H1 (cell line): ENCODE measurements at places on chromosomes 7 and 10. TPM values are rescaled to one million over a fixed set of nuclear protein-coding genes. Genes with fewer than 3 reads are reported as not detected.

ELMO1 gene
- 18.4 and 20.6 TPM in 2 replicates for total RNA-seq

WEE2 gene
- not detected in 2 replicates for total RNA-seq

GRCh38 chr10:17381502-17382142 is 72.8 kb downstream of the ST8SIA6 start:
- no peaks in the 10 kb centered on the region for H3K36me3 ChIP-seq
- H3K27me3 ChIP-seq, result no peaks in the 10 kb centered on the region
- no peak overlapping the region for H3K4me3 ChIP-seq
- H3K4me1 ChIP-seq, result peaks cover 3% of the 10 kb centered on the region
- DNase-seq, result no peak
- no peak overlapping the region for H3K27ac ChIP-seq

DNA sequence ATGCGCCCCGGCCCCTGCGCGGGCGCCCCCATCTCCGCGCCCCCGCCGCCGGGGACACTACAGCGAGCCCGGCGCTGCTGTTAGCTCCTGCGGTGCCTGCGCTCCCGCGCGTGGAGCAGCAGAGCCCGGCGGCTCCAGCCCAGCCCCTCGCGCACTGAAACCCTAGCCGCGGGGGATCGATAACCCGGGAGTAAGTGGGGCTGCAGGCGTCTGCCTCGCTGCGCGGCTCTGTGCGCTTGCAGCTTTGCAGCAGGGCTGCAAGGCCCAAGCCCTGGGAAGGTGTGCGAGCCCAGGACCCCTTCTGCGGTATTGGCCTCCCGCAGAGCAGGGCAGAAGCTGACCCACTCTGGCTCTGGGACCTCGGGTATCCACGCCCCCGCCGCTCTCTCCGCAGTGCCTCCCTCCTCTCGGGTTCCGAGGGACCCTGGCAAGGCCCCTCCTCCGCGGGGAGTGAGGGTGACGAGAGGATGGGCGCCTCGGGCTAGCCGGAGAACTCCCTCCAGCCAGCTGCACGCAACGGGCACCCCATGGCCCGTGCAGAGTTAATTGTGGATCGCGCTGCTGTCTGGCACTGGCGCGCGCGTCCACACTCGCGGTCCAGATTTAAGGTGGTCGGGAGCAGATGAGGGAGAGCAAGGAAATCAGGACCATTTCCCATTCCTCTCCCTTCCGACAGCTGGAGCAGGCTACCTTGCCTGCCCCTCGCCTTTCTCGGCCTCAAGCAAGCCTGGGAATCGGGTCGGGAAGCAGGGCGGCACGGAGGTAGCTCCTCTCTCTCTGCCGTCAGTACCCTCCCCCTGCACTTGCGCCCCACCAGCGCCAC is 2.1 kb downstream of the SHH start:
- no peaks in the 10 kb centered on the region for H3K36me3 ChIP-seq
- peaks cover 93% of the 10 kb centered on the region for H3K27me3 ChIP-seq
- no peak overlapping the region for H3K27ac ChIP-seq
- peak overlapping the region; percentile 56 for H3K4me3 ChIP-seq

DNA sequence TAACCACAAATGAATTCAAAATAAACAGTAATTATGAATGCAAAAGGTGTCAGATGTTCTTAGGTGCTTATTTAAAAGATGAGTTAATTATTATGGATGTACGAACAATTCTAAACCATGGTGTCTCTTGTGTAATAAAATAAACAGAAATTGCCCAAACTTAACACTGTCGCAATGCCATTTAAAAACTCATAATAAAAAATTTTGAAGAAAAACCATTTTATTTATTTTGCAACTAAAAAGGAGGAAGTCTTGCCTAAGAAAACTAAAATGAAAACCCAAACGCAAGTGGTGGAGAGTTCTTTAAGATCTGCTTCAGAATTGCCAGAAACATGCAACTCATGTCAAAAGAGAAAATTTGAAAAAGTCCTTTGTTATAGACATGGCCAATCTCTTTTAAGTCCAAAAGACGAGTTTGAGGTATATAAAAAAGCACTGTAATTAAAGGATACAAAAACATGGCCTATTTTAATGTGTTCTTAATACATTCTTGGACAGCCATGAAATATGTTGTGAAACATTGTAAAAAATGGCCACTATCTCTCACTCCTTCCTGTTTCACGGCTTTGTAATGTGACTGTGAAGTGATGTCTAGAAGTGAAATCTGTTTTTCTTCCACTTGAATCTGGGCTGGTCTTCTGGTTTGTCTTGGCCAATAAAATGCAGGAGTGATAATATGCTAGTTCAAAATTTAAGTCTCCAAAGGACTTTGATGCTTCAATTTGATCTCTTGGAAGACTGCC is 322.9 kb downstream of the PRPF18 start:
- H3K27ac ChIP-seq, result no peak overlapping the region
- no peaks in the 10 kb centered on the region for H3K36me3 ChIP-seq
- no peak overlapping the region for H3K4me3 ChIP-seq
- H3K4me1 ChIP-seq, result no peaks in the 10 kb centered on the region
- no peak for DNase-seq

GRCh38 chr7:129373651-129374428 is 60.4 kb upstream of the STRIP2 start:
- peaks cover 6% of the 10 kb centered on the region for H3K4me1 ChIP-seq
- no peak overlapping the region for H3K4me3 ChIP-seq
- H3K27me3 ChIP-seq, result no peaks in the 10 kb centered on the region
- DNase-seq, result no peak

DNA sequence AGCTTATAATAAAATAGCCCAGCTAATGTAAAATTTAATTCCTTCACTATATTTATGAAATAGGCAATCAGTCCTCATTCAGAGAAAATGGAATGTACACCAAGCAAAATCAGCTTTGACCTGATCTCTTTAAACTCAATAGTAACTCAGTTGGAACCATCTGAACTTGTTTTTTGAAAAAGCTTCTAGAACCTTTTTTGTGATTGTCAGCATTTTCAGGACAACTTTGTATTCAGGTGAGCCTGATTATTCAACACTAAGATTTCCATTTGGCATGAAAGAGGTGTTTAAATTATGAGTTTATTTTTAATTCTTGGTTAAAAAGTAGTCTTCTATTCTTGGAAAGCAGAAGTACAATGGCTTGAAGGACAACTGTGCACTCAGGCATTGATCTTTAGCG is 89.5 kb downstream of the FRMD4A start:
- no peak overlapping the region for H3K27ac ChIP-seq
- DNase-seq, result no peak
- peaks cover 6% of the 10 kb centered on the region for H3K4me1 ChIP-seq
- no peaks in the 10 kb centered on the region for H3K36me3 ChIP-seq
- no peaks in the 10 kb centered on the region for H3K27me3 ChIP-seq

DNA sequence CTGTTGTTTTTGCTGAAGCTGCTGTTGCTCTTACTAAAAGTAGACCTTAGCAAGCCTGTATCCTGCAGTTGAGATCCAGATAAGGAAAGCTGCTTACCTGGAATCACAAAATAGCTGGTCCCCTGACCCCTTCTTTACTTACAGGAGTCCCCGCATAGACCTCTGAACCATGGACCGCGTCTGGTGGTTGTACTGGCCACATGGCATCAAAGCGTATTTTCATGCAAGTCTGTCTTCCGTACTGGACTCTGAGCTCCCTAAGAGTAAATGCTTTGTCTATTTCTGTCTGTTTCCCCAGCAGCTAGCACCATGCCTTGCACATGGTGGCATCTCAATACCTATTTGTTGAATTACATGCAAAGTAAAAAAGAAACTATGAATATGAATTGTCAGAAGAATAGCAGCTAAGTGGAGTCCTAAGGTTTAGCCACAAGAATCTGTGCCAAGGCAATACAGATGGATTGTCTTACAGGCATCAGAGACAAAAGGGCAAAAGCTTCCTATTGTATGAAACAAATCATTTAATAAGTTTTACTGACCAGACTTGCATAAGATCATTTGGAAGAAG is 159.2 kb downstream of the PAXIP1 start:
- no peaks in the 10 kb centered on the region for H3K36me3 ChIP-seq
- H3K27ac ChIP-seq, result no peak overlapping the region
- no peaks in the 10 kb centered on the region for H3K4me1 ChIP-seq
- no peak overlapping the region for H3K4me3 ChIP-seq

DNA sequence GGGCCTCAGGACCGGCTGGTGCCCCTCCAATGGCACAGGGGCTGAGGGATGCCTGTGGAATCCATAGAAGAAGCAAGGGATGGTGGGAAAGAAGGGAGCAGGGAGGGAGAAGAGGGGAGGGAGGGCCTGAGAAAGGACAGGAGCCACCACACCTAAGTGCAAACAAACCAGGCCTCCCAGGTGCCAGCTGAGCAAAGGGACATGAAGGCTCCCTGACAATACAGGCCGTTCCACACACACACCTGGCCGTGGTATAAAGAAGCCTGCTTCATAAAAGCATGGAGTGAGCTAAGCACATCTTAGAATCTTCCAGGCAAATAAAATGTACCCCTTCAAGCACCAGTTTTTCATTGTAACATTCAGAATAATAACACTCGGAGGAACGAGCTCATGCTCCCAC is 54.0 kb downstream of the OAT start:
- no peaks in the 10 kb centered on the region; the same call in 1 of the 2 replicates for H3K4me1 ChIP-seq
- no peak for DNase-seq
- no peaks in the 10 kb centered on the region for H3K27me3 ChIP-seq

DNA sequence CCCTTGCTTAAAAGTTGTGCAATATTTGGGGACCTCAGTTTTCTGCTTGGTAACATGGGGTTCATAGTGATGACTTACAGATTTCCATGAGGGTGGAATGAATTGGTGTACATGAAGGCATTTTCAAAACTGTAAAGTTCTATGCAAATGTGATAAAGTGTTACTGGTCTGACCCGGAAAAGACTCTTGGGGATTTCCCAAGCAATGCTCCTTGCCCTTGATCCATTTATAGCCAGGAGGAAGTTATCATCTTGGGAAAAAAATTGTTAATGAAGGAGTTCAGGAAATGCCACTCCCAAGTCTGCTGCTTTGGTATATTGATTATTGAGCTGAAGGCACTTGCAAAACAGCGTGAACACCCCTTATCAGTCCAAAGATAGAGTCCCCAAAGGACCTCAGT is 96.3 kb upstream of the ZPBP start:
- H3K36me3 ChIP-seq, result no peaks in the 10 kb centered on the region
- no peak overlapping the region for H3K27ac ChIP-seq
- H3K4me3 ChIP-seq, result no peak overlapping the region
- H3K27me3 ChIP-seq, result no peaks in the 10 kb centered on the region
